AG10803 (cell line): ENCODE measurements at places on chromosomes 6 and 20.

DNA sequence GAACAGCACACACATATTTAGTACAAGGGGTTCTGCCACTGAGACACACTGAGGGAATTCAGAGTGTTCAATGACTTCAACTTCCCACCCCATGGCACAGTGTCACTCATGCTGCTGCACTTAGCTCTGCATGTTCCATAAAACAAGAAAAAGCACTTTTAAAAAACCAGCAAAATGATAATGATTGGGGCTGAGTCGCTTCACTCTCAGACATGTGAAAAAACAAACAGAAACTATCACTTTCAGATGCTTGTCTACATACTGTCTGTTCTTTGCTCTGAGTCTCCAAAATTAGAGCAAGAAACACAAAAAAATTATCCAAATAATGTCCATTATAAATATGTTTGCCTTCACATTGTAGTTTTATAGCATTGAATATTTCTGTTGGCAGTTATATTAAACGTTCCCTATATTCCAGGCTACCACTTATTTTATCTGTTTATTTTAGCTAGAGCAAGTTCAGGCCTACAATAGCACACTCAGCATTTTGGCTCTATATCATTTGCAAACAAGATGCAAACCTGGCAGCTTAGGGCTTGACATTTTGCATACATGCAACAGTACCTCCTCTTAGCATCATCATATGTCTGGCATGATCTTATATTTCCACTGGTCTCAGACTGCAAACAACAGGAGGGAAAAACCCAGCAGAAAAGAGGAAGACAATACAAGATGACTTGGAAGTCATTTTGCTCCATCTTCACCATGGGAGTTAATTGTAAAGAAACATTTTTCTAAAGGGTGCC, 398.8 kb downstream of the HACE1 start:
- DNase-seq = no peak

DNA sequence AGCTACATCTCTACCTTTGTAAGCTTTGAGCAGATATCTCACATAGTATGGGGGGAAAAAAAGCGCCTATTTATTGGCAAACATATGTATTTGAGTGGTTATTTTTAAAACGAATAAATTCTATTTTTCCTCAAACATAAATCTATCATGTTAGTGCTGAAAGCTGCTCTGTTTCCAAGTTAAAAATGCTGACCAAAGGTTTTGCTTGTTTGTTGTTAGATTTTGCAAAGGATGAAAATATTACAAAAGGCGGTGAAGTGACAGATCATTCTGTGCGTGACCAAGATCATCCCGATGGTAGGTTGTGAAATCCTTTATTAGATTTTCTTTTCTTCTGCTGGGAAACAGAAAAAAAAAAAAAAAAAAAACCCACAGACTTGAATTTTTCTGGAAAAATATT, 605.9 kb downstream of the KIF16B start:
- no peak for DNase-seq

DNA sequence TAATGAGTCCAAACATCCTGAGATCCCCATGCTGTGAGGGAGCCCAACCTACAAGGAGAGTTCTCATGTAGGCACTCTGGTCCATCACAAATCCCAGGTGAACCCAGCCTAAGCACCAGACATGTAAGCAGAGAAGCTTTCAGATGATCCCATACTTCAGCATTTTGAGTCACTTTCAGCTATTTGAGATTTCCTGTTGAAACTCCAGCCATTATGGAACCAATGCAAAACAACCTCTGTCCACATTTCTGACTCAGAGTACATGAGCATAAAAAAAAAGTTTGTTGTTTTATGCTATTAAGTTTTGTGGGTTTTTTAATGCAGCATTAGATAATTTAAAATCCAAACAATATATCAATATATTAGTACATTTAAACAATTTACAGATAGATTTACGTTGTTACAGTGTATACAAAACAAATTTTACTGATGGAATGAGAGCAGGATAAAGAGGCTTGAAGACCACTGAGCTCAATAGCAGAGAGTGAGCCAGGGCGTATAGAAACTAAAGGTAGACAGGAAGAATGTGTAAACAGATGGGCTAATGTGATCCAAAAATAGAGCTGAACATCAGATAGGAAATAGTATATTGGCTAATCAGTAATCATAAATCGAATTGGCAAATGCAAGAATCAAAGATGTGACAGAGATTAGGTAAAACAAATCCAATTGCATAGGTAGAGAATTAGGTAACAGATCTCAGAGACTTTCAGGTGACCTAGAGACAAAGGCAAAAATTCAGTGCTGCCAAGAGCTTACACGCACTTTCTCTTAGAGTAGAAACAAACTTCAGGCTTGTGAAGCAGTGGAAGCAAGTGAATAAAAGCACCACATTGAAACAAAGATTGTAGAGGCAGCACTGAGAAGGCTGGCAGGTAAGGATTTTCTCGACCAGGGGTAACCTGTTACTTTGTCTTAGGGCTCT, 36.2 kb upstream of the PLCB1 start:
- peak; percentile 38 for DNase-seq

- no peak for DNase-seq
These were observed 173.1 kb downstream of the ZMYND8 start for GRCh38 chr20:47183367-47183766.

DNA sequence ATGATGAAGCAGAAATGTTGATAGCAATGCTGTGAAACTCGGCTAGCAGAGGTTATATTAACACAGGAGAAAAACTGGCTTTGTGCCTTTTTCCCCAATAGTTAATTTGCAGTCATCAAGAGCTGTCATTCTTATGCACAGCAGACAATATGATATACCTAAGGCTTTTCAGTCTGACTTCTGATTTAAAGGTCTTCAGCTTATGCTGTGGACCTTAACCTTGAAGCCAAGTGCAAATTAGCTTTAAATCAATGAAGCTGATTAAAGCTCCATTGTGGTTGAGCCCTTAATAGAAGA, 171.6 kb upstream of the ID4 start:
- no peak for DNase-seq

GRCh38 chr20:21166801-21167200, 40.9 kb downstream of the KIZ start:
- no peak for DNase-seq

- no peak for DNase-seq
These were observed 87.8 kb downstream of the GINS1 start for GRCh38 chr20:25495189-25495824.

DNA sequence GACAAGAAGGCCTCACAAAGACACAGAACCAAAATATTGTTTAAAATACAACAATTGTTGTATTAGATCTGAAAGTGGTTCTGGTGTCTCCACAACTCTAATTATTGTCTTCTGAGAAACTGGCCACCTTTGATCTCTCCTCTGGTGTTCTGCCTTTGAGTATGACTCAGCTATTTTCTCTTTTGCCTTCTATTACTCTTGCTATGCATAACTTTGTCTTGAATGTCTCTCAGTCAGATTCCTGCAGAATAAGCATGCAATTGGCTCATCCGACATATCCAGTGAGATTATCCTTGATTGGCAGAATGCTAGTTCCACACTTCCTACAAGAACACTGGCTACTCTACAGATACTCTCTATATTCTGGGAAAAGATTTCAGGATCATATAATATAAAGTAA, 14.3 kb upstream of the EPM2A start:
- peak; percentile 79 for DNase-seq

DNA sequence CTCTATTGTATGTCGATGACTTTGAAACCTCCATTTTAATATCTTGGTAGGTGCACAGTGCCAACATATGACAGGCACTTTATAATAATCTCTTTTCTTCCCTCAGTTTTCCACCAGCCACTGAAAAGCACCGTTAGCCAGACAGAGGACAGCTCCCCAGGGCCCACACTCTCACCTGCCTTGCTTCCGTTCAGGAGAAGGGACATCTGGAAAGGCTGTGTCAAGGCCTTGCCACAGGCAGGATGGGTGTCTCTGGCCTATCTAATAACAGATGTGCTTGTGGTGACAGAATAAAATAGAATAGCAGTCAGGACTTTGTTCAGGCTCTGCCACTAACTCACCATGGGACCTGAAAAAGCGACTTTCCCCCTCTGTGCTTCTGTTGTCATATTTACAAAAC, 75.5 kb upstream of the CCDC167 start:
- no peak for DNase-seq
